ENCODE measurements at places on chromosomes 12 and 14.

DNA sequence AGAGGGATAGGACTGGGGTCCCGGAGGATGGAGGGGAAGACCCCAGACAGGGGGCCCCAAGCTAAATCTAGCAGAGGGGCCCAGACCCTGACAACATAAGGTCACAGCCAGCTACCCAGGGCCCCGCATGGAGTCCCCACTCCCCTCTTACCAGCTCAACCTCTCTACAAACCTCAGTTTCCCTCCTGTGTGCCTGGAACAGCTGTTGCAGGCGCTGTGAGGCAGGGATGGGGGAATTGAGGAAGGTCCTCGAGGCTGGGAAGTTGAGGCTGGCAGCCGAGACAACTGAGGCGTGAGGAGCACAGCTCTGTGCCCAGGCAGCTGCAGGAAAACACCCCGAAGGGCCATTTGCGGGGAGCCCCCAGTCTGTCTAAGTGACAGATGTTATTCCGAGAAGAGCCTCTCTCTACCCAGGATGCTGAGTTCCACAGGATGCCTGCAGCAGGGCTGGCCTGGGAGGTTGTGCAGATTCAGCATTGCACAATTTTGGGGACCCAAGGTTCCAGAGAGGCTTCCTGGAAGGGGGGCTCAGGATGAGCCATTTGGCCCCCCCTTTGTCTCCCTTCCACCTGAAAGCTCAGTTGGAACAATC, 42.7 kb upstream of the NCOR2 start:
- no peak for DNase-seq

GRCh38 chr12:66905201-66905600, 226.3 kb upstream of the GRIP1 start:
- DNase-seq = no peak

DNA sequence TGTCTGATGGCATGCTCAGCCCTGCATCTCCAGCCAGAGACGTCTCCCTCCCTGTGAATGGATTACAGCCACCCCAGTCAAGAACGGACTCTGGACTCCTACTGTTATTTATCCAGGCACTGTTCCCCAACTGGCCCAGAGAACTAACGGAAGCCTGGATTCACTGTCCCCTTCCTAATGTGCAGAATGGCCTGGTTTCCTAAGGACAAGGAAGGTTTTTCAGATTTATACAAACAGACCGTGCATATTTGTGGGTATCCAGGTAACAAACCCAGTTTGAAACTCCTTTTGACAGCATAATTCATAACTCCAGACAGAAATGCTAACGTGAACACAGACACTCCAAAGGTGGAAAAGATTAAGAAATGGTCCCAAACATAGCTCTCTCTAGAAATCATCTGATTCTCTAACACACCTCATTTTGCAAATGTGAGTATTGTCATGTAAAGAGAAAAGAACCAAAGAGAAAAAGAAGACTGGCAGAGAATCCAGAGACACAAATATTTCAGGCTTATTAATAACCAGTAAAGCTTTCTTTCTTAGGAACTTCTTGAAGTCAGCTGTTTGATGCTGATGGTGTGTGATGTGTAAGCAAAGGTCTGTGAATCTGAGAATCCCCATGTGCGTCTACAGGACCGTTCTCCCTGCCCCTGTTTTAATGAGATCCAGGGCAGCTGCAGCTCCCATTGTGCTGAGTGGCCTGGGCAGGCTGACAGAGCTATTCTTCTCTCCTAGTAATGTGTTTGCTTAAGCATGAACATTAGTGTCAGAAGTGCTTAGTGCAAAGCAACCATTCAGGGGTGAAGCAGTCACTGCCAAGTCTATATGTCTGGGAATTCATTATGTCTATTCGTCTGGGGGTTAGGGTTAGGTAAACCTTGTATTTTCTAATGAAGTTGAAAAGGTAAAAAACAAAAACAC, 86.8 kb upstream of the HIF1A start:
- DNase-seq = no peak

- no peak for DNase-seq
Observed at GRCh38 chr12:25124493-25124892, 70.5 kb downstream of the DNAI7 start.

- DNase-seq = no peak
Observed at GRCh38 chr12:104181313-104181712, 34.3 kb upstream of the TXNRD1 start.

DNA sequence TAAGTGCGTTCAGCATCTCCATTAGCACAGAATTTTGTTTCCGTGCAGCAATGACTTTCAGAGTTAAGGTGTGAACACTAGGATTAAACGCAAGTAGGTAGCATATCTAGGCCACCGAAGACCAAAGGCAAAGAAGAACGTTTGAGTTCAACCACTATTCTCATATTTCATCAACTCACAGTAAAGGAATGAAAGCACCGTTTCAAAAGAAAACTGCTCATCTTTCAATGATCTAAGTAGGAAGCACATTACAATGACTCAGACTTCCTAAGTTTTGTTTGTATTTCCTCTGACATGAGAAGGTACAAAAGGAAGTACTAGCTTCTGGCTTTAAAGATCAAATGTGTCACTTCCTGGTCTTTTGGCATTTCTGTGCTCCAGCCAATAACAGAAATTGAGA, 57.6 kb downstream of the ACADS start:
- no peak for DNase-seq

GRCh38 chr14:90235179-90235976, 21.0 kb upstream of the PSMC1 start:
- DNase-seq = peak; percentile 44

DNA sequence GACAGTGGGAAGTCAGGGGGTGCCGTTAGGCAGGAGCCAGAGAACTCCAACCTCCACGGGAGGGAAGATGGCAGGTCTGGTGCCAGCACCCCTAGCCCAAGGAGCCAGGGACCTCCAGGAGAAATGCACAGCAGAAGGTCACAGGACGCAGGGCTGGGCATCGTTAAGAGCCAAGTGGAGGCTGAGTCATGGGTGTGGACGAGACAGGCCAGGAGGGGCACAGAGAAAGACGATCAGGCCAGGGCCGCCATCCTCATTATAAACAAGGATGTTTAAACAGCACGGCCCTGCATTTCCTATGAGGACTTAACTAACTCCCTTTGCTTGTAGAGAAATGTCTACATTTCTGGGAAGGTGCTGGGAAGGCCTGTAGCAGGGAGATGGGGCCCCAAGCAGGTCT, 77.9 kb upstream of the FZD10 start:
- no peak for DNase-seq

DNA sequence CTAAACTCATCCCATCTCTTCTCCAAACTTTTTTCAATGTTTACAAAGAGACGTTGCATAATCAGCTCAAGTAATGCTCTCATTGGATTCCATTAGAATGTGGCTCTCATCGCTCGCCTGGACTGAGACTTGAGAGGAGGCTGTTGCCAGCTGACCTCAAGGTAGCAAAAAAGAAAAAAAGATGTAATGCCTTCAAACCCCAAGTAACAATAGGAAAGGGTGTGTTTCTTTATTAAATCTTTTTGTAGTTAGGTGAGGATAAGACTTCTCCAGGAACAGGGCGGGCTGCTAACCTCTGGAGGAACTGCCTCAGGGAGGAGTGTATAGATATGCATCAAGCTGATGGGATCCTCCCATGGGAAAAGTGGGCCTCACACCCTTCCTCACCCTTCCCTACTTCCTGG, 956 bp upstream of the PTHLH start:
- DNase-seq = no peak

DNA sequence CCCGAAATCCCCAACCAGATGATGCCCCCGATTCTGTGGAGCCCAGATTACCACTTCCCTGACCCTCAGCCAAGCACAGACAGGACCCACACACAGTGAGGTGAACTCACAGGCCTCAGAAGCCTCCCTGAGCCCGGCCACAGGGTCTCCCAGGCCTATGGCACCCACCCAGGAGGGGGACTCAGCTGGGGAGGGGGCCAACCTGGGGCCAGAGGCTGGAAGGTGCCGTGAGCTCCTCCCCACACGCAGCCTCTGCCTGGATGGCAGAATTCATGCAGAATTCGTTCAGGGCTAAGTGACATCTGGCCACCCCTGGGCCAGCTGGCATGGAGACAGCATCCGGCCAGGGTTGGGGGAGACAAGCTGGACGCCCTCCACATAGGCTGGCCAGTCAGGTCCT, 11.8 kb downstream of the TMEM179 start:
- DNase-seq = peak; percentile 19

GRCh38 chr14:33954016-33954598, 3.2 kb upstream of the EGLN3 start:
- no peak for DNase-seq

All from psoas muscle (tissue), 8 donors.